ENCODE measurements at places on chromosomes 5 and 9.
A peak's percentile ranks its signal among the peaks of the same experiment; 100 is the strongest.

- no peak for DNase-seq
Observed at GRCh38 chr5:50889790-50890189, 223.4 kb downstream of the PARP8 start.

DNA sequence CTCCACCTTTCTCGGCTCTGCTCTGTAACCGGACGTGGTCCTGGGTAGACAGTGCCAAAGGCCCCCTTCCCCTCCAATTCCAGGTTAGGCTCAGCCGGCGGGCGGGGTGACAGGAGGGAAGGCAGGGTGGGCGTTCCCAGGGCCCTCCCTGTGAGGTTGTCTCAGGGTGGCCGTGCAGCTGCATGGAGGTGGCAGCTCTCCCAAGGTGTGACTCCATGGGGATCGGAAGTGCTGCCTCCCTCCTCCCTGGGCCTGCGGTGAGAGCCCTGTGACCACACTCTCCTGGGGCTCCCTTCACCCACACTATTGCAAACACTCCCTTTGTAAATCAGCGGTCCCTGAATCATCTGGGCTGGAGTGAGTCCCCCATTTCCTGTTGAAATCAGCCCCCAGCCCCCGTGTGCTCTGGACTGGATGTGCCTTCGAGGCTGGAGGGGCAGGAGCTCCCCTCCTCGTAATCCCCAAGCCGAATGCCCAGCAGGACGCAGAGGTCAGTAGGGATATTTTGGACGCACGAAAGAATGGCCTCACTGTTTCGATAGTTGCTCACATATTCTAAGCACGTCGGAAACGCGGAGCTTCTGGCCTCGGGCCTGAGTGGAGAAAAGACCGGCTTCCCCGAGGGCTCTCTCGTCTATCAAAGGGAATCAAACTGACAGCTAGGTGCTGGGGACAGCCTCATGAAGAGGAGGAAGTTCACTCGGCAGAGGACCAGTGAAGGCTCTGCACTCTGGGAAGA lies 107.6 kb upstream of the COL5A1 start:
- DNase-seq, result no peak

- DNase-seq, result no peak
Observed at GRCh38 chr5:103254921-103255320, 3.6 kb upstream of the MACIR start.

- DNase-seq, result no peak
Observed at GRCh38 chr5:56415356-56415765, 182.2 kb upstream of the ANKRD55 start.

DNA sequence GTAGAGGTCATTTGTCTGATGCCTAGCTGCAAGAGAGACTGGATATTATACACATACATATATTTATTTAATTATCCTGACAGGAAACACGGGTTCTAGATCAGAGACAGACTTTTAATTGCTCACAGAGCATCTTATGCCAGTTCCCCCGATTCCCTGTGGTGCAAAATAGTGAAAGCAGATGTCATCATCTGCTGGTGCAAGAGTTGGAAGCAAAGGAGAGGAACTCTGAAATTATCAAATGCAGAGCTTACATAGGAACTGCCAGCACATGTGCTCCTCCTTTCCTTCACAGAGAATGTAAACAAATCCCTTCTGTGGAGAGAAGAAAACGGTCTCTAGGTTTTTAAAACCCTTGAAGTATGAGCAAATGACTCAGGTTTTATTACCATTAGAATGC lies 69.3 kb downstream of the DTWD2 start:
- no peak for DNase-seq

DNA sequence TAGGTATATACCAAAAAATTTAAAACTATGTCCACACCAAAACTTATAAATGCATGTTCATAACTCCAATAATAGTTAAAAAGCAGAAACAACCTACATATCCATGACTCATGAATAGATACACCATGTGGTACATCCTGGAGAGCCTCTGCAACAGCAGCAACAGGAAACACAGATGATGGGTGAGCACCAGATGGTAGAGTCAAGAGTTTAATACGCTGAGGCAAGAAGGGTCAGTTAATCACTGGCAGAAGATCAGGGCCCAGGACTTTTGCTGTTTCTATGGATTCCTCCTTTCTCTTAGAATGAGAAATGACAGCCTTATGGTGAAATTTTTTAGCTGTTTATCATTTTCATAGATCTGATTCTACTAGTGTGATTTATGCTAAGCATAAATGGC lies 351.8 kb upstream of the ADAMTSL1 start:
- DNase-seq, result no peak

DNA sequence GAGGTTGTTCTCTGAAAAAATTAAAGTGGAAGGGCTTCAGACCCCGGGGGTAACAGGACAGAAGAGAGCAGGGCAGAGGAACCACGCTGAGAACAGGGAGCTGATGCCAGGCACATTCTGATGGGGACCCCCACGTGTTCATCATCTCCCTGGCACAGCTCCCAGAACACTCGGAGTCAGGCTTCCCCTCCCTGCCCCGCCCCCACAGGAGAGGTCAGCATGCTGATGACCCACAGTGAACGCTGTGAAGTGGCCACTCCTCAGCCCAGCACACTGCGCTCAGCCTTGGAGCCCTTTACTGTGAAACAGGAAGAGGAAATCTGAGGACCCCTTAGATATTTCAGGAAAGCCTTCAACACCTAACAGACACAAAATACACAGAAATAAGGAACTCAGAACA lies 16.4 kb downstream of the RETREG1 start:
- peak; percentile 14 for DNase-seq

GRCh38 chr5:133523013-133523658 lies 89.2 kb downstream of the FSTL4 start:
- no peak for DNase-seq

GRCh38 chr9:16191191-16191590 lies 638.3 kb downstream of the CCDC171 start:
- no peak for DNase-seq

DNA sequence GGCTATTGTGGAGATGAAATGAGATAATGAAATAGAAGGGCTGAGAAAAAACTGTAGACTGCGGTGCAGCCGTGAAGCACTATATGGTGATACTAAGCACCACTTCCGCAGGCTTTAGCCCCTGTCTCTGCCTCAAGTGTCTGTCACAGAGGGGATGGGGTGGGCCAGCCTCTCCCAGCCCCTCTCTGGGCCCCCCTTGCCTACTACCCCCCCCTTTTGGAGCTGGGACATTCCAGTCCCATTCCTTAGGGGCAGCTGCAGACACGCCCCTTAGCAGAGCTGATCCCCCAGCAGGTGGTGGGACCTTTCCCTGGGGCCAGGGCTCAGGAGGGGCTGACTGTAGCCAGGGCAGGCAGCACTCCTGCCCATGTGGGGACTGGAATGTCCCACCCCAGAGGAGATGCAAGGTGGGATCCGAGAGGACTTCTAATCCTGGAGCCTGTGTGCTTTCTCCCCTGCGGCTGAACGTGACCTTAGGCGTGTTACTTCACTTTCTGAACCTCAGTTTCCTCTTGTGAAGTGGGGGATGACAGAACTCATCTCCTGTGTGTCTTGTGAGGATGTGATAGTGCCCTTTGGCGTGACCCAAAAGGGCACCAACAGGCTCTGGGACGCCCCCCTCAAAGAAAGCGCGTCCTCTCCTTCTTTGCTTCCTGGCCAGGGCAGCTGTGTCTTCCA lies 1.9 kb downstream of the N4BP3 start:
- DNase-seq, result no peak

DNA sequence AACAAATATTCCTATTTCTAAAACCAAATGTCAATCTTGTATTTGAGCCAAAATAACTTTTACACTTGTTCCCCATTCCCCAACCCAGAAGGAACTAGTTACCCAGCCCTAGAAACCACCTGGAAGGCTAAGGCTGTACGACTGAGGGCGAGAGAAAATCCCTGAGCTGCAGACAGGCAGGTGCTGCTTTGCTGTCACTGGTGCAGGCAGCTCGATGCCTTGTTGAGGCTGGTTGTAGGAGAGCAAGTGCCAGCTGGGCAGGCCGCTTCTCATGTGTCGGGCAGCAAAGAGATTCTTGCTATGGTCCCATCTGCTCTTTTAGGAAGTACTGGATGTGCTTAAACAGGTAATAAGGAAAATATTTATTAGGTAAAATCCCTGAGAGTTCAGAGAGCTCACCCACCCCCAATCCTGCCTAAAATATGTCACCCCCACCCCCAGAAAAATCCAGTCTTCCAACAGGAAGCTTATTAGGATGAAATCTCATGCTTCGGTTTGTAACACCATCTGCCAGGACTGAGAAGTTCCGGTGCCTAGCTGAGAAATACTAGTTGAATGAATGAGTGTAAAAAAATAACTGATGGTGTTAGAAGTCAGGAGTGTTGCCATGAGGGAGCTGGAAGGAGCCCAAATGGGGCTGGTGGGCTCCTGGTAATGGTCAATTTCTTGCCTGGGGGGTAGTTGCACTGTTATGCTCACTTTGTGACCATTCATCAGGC lies 91.1 kb upstream of the DMRT1 start:
- no peak for DNase-seq

DNA sequence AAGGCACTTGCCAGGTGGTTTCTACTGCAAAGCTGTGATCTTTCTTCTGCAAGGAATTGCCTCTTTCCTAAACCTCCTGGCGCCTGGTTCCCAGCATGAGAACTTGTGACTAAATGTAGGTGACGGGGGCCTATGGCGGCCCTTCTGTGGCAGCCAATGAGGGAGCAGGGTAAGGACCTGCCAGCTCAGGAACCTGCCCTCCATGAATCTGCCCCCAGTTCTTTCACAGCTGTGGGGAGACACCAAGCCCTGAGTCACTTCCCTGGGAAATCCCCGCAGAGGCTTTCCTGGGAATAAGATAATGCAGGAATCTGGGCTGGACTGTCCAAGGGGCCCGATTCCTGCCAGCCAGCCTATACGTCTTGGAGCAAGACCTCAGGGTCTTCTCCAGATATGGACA lies 56.7 kb upstream of the CTNNA1 start:
- no peak for DNase-seq

- DNase-seq, result no peak
Observed at GRCh38 chr9:567128-567746, 274.3 kb upstream of the DMRT1 start.

DNA sequence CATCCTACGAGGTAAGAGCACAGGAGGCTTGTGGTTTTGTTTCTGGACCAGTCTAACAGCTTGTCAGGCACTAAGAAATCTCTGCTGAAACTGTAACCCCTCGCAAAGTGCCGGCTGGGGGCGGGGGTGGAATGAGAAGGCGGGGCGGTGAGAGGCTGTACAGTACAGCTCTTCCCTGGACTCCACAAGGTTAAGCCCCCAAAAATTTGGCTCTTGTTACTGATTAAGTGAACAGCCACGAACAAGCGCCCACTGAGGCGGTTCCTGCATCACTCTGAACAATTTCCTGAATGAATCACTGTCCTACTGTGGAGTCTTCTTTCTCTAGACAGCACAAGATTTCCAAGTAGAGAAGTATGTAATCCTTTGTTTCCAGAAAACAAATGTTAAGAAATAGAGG lies 6.8 kb downstream of the FBP2 start:
- no peak for DNase-seq

- DNase-seq, result peak; percentile 21
Observed at GRCh38 chr5:170896779-170897178, 35.0 kb downstream of the RANBP17 start.

DNA sequence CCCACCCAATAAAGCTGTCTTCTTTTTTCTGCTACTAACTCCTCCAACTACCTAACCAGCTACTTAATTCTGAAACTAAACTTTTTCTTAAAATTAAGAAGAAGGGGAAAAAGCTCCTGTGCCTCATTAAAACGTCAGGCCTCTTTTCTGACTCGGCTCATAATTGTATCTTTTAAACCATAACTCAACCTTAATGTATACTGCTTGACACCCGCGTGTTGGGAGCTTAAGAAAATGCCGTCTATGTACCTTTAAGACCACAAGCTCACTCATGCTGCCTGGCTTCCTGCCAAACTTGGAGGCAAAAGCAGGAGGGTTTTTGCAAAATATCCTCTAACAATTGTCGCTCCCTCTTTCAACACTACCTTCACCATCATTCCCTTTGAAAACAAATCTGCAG lies 5.0 kb downstream of the EBF1 start:
- no peak for DNase-seq

GRCh38 chr9:127568971-127569885 lies 42.8 kb upstream of the STXBP1 start:
- peak; percentile 68 for DNase-seq

DNA sequence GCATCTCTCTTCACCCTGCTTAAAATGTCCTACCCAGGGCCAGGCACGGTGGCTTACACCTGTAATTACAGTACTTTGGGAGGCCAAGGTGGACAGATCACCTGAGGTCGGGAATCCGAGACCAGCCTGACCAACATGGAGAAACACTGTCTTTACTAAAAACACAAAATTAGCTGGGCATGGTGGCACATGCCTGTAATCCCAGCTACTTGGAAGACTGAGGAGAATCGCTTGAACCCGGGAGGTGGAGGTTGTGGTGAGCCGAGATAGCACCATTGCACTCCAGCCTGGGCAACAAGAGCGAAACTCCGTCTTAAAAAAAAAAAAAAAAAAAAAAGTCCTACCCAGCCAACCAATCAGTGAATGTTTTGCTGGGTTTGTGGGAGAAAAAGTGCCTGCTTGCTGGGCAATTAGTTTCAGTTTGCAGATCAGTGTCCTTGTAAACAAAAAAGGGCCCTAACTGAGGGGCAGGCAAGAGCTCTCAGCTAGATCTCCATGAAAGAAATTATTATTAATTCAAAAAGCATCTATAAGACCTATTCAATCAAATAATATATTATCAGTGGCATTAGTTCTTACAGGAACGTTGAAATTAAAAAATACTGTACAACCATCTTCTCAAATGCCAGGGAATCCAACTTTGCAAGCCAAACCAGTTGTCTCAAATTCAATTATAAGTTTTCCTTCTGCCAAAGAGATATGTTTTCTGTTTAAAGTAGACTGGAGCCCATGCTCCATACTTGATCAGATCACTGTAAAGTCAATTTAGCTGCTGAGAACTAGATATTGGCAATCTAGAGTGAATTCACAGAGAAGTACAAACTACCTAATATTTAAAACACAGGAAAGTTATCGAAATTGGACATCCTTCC lies 3.9 kb downstream of the MEGF9 start:
- DNase-seq, result no peak

Data from neural crest cell (in vitro differentiated cells).